Renal cortical epithelial cell (primary cell): ENCODE measurements at places on chromosomes 1 and 21. TPM values are rescaled to one million over a fixed set of nuclear protein-coding genes. Genes with fewer than 3 reads are reported as not detected.

DNA sequence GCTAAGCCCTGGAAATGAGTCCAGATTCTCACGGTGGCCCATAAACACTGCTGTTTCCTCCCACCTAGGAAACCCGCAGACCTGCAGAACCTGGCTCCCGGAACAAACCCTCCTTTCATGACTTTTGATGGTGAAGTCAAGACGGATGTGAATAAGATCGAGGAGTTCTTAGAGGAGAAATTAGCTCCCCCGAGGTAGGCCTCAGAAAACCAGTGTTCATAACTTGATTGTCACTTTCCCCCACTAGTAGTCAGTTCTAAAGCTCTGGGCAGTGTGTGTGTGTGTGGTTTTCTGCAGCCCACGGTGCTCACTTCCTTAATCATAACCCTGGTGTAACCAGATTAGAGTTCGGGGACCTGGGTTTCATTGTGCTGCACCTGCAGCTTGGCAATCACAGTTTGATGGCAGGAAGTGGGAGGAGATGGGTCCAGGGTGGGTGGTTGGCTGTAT is 39.1 kb downstream of the CLIC6 start:
- DNase-seq: no peak

DNA sequence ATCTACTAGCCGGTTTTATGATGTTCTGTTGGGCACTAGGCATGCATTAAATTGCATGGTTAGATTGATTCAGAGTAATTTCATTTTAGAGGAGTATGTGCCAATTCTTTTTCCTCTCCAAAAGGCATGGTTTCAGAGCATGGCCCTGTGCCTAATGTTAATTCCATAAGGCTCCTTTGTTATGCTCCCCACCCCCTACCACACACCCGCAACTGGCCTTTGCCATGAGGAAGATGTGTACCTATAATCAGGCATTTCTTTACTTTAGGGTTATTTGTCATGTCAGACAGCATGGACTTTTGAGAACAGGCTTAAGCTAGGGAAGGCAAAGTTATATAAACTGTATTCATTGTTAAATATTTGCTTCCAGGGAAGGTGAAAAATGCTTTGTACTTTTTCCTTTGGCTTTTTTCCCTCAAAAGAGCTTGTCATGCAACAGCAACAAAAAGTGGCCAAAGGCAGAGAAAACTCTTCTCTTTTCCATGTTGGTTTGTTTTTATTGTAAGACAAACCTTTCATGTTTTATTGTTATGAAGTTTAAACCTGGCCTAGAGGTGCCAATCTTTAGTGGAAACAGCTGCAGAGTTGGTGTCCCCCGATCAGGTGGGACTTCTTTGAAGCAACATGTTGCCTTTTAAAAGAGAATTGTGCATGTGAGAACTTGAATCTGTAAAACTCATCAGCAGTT is 24.3 kb upstream of the NBL1 start:
- peak; percentile 36 for DNase-seq

DNA sequence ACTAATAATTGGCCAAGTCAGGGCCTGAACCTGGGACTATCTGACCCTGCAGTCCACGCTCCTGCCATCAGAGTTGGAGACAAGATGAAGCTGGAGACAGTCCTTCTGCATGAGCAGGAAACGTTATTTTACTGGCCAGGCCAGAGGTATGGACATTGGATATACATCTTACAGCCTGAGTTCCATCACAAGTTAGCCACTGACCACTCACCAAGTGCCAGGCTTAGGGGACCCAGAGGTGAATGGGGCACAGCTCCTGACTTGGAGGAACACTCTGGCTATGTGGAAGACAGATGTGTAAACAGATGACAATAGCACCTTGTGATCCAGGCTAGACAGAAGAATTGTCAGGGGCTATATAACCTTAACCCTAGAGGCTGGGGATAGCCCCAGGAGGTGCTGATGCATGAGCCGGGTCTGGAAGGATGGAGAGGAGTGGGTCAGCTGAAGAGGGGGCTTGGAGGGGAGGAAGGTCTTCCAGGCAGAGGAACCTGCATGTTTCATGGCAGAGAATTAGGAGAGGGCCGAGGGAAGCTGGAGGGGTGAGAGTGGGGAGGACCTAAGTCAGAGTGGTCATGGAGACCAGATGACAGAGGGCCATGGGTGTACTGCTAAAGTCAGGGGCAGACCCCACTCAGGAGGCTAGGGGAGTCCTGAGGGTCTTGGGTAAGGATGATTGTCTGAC is 52.5 kb upstream of the DMRTB1 start:
- DNase-seq: no peak

Gene NOS1AP
- 0.99 TPM in 1 of 2 replicates, not detected in the other for total RNA-seq

DNA sequence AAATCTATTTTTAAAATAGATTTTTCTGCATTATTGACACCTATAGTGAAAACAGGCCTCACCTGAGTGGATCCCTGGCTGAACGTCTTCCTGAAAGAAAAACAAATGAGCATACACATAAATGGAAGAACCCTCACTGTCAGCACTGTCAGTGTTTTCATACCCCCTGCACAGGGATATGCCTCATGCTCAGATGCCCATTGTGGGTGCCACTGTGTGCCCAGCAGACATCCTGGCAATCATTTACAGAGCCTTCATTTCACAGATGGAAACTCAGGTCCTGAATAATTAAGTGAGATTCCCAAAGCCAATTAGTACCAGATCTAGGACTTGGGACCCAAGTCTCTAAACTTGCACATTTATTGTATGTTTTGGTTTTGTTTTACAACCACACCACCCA is 19.9 kb downstream of the FCRL1 start:
- peak; percentile 40 for DNase-seq

DNA sequence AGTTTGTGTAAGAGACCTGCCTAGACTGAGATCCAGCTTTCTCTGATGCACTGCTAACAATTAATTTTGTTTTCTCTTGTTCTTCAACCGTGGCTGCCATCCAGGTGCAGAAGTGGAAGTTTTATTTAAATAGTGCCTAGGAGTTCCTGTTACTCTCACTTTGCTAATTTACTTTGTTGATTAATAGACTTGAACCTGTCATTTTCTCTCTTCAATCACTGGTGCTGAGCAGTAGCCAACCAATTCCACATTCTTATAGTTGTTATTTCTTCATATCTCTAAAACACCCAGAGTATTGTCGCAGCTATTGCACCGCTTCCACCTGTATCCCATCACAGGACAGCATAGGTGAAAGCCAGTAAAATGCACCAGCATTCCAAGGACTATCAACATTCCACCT is 157.2 kb downstream of the PDE4B start:
- DNase-seq: no peak

DNA sequence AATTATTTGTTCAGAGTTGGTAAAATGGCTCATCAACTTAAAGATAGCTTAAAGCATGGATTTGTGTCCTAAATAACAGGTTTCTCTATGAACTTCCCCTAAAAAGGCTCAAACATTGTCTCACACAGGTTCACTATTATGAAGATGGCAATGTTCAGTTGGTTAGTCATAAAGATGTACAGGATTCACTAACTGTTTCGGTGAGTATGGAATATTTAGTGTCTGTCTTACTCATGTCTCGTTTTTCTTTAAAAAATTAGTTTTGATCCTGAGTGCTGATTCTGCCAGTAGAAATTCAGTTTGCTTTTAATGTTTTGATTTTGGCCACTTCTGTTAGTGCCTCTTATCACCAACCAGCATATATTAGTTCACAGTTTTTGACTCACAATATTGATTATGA is 7.5 kb upstream of the MOV10 start:
- no peak for DNase-seq

Gene ZNF683
- total RNA-seq: not detected in 2 replicates

Gene C1orf94
- not detected in 2 replicates for total RNA-seq

DNA sequence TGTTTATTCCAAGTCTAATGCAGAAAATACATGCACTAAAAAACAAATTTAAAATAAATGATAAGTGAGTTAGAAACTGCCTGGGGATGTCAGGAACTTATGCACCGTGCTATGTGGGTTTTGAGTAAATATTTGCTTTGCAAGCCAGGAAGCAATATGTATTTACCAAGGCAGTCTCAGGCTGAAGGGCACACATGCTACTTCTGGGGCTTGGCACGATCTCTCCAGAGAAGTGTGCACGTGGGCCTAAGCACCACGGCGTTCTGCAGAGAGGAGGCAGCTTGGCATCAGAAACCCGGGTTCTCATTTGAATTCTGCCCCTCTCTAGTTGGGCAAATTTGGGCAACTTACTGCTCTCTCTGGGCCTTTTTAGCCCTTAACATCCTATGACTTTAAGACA is 72.6 kb upstream of the ROR1 start:
- no peak for DNase-seq

DNA sequence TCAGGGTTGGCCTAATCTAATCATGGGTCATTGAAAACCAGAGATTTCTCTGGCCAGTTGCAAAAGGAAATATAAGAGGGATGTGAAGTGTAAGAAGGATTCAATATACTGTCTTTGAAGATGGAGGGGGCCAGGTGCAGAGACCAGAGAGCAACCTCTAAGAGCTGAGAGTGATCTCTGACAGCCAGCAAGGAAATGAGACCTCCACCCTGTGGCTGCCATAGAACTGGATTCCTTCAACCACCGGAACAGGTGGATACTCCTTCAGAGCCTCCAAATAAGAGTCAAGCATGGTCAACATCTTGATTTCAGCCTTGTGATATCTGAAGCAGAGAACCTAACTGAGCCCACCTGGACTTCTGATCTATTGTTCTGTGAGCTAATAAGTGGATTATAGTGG is 128.4 kb downstream of the CYYR1 start:
- DNase-seq: no peak

- no peak for DNase-seq
Measured at GRCh38 chr1:10781137-10781536, 15.3 kb downstream of the CASZ1 start.

Gene PBX1
- total RNA-seq: 1.6 and 20.5 TPM in 2 replicates

GRCh38 chr1:3558036-3558726 is 53.1 kb downstream of the MEGF6 start:
- no peak for DNase-seq
